ENCODE measurements at places on chromosomes 13 and 19.
A peak's percentile ranks its signal among the peaks of the same experiment; 100 is the strongest.

GRCh38 chr13:91355826-91356710 lies 8.6 kb downstream of the MIR17HG start:
- DNase-seq: no peak

DNA sequence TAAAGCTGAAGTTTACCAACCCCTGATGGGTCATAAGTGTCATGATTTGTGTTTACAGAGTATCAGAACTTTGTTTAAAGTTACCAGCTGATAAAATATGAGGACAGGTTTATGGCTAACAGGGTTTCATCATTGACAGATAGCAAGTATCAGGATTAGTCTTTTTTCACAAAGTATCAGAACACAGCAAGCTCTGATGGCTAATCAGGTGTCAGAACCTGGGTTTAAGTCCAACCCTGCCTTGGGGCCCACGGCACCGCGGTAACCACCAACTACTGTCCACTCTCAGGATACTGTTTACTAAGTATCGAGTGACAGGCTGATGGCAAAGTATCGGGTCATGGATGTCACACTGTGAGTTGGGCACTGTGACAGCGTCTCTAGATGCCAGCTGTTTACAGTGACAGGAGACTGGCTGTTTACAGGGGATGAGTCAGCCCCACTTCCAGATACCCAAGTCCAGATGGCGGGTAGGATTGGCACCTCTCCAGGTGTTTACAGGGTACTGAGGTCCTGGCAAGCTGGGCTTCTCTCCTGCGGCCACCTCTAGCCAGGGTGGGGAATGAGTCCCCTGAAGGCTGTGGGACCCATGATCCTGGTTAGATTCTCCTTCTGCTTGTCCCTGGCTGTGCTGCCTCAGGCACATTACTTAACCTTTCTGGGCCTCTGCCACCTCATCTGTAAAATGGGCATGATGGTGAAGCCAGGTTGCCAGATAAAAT lies 21.8 kb downstream of the ARRDC2 start:
- peak; percentile 26 for DNase-seq

DNA sequence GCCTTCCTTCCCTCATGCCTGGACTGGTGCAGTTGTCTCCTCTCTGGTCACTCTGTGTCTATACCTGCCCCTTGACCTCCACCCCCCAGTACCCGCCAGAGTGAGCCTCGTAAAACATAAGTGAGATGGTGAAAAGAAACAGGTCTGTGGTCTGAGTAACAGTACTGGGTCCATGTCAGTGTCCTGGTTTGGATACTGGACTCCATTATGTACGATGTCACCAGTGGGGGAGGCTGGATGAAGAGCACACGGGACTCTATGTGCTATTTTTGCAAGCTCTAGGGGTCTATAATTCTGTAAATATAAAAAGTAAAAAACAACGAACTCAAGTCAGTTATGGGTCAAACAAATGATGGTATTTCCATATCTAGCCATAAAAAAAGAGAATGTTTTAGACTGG lies 14.4 kb downstream of the MYBPC2 start:
- DNase-seq: no peak

- DNase-seq: peak; percentile 4
Observed at GRCh38 chr19:41530761-41531301, 45.1 kb upstream of the CEACAM21 start.

GRCh38 chr19:6070720-6071485 lies 39.4 kb downstream of the RFX2 start:
- DNase-seq: peak; percentile 77

GRCh38 chr13:114025714-114026431 lies 52.0 kb upstream of the C13orf46 start:
- peak; percentile 81 for DNase-seq

- DNase-seq: no peak
Observed at GRCh38 chr13:99690426-99691174, 189.3 kb downstream of the TM9SF2 start.

DNA sequence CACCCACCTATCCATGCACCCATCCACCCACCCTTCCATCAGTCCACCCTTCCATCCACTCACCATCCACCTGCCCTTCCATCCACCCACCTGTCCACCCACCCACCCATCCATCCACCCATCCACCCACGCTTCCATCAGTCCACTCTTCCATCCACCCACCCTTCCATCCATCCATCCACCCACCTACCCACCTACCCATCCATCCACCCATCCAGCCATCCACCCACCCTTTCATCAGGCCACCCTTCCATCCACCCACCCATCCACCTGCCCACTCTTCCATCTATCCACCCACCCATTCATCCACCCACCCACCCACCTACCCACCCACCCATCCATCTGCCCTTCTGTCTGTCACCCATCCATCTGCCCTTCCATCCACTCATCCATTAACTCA lies 17.0 kb downstream of the KLHL26 start:
- DNase-seq: no peak

DNA sequence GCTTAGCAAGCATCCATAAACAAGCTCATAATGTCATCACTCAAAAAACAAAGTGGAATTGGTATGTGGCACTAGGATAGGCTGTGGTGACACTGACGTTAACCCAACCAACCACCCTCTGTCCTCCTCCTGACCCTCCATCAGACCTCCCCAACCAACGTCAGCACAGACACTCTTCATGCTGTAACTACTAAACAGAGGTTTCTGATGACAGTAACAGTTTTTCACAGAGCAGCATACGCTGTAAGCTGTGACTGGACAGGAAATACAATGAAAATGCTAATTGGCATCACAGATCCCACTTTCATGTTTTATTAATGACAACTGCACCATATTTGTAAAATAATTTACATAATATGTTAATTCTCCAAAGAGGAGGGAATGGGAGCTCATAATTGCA lies 238.0 kb downstream of the IRS2 start:
- DNase-seq: no peak
